ENCODE measurements at places on chromosomes 1 and 21.

GRCh38 chr1:32063261-32063681 lies 9.5 kb upstream of the TMEM39B start:
- DNase-seq = peak; percentile 16

GRCh38 chr1:147794570-147794969 lies 34.2 kb upstream of the GJA5 start:
- no peak for DNase-seq

DNA sequence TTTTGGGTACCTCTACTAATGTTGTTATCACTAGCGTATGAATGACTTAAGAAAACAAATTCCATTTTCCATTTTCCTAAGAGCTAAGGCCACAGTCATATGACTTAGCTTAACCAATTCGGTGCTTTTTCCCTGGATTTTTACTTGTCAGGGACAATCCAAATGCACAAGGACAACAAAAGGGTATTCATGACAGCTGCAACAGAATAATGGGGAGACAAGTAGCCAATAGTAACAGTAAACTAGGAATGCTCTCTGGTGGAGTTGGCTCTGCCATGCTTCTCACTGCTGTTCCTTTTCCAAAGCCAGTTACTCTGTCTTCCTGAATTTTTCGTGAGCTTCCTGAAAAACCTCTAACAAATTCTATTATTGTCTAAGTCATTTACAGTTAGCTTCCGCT lies 52.9 kb downstream of the LRRIQ3 start:
- DNase-seq = no peak

GRCh38 chr1:212133319-212133718 lies 97.8 kb downstream of the DTL start:
- no peak for DNase-seq

DNA sequence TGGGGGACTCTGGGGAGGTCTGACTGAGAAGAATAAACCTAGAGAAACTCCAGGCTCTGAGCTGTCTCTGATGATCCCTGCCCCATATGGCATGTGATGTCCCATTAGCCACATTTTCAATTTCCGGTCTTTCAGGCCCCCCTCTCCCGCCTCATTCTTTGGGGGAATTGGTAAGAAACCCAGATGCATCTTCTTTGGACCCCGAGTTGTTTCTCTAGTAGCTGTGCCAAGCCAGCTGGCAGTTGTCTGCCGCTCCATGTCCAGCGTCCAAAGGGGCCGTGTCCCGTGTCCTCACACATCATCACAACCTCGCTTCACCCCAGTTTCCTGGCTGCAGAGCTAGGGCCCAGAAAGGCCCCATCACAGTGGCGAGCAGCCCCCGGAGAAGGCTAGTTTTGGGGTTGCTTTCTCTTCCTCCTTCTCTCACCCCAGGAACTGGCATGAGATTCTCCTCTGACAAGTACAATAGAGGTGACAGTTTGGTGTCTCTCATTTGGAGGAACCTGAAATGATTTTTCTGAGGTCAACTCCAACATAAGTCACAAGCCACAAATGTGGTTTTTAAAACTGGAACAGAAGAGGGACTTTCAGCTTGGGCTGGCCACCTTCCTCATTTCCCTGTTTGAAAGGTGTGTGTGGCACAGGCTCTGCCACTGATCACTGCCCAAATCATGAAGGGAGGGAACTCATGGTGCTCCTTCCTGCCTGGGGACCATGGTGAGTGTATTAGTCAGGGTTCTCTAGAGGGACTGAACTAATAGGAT lies 6.4 kb upstream of the GPR157 start:
- no peak for DNase-seq

DNA sequence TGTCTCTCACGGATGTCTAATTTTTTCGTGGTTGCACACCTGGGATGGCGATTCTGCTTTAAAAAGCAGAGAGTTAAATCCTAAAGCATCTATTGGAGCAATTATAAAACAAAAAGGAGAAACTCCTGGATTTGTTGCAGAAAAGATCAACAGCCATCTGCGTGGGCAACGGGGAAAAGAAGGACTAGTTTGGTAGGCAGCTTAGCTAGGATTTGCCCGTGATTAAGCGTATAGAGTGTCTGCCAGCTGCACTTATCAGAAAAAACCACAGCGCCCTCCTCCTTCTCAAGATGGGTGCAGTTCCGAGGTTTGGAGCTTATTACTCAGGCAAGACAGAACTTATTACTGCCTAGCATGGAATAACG lies 526 bp upstream of the SLC25A24 start:
- peak; percentile 53 for DNase-seq

DNA sequence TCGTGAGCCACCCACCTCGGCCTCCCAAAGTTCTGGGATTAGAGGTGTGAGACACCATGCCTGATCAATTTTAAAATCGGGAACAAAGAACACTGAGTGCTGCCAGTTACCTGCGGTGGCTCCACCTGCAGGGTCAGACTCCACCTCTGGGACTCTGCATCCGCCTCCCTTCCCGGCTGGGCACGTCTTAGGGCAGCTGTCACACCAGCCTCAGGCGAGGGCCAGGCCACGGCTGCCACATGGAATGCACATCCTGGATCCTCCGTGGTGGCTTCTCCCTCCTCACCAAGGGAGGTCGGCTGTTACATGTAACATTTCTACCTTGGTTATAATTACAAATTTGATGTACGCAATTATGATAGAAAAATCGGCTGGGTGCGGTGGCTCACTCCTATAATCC lies 5.9 kb upstream of the MXRA8 start:
- DNase-seq = no peak

- no peak for DNase-seq
These were observed 121.7 kb downstream of the DHRS3 start for GRCh38 chr1:12496154-12496961.

- DNase-seq = peak; percentile 22
These were observed 33.2 kb upstream of the FAM163A start for GRCh38 chr1:179709841-179710329.
